M059J (cell line): ENCODE measurements at places on chromosomes 2 and 18. TPM values are rescaled to one million over a fixed set of nuclear protein-coding genes. Genes with fewer than 3 reads are reported as not detected.

RUFY4 gene
- total RNA-seq, result not detected in 2 replicates

CCDC74B gene
- 4.2 and 5.8 TPM in 2 replicates for total RNA-seq

ANKRD62 gene
- total RNA-seq, result not detected in 2 replicates

EN1 gene
- total RNA-seq, result 0.07 and 0.27 TPM in 2 replicates

MYOM1 gene
- total RNA-seq, result 0.10 TPM in 1 of 2 replicates, not detected in the other

ATP8B1 gene
- total RNA-seq, result 39.5 and 68.5 TPM in 2 replicates

MBD5 gene
- 6.1 and 11.4 TPM in 2 replicates for total RNA-seq

ZNF397 gene
- total RNA-seq, result 3.0 and 6.7 TPM in 2 replicates

RPRM gene
- 0.27 and 0.34 TPM in 2 replicates for total RNA-seq

ITGA6 gene
- 31.7 and 47.7 TPM in 2 replicates for total RNA-seq

FBXO36 gene
- 1.7 and 2.5 TPM in 2 replicates for total RNA-seq

RESP18 gene
- total RNA-seq, result not detected in 2 replicates

CROCC2 gene
- total RNA-seq, result not detected in 2 replicates

MBOAT2 gene
- 26.1 and 29.5 TPM in 2 replicates for total RNA-seq

MAPK4 gene
- not detected in 2 replicates for total RNA-seq

KCNG2 gene
- not detected in 2 replicates for total RNA-seq

DNA sequence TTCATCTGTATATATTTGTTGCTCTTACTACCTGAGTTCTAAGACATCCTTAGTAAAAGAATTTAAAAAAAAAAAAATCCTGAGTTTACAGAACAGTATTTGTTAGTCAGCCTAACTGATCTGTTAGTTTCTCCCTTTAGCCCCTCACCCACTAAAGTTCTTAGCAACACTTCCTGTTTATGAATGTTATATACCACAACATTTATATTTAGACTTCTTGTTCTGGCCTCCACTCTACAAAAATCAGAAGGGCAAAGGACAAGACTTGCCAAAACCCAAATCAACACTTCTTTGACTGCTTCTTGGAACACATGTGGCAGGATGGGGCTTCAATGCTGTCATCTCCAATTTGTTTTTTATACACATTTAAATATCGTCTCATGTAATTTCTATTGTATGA lies 71.1 kb downstream of the MGAT5 start:
- DNase-seq, result no peak

DNA sequence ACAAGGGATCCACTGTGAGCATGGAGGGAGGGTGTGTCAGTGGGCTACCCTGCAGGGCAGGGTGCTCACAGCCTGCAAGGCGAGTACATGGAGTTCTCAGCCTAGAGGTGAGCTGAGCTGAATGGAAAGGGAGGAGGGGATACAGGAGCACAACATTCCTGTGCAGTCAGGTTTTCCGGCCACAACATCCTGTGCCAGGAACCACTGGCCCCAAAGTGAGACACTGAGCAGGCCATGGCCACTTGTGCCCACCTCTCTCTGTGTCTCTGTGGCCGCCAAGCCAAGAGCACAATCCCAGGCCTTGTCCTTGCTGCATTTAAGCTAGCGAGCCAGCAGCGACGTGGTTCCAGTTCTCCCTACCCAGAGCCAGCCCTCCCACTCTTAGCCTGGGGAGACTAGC lies 6.1 kb downstream of the DOK1 start:
- DNase-seq, result peak; percentile 81

GRCh38 chr18:74351354-74351753 lies 35.7 kb downstream of the C18orf63 start:
- peak; percentile 70 for DNase-seq

- DNase-seq, result no peak
Observed at GRCh38 chr2:98649992-98650375, 41.6 kb downstream of the UNC50 start.

- no peak for DNase-seq
Observed at GRCh38 chr18:43705850-43706249, 428.6 kb upstream of the SYT4 start.

- peak; percentile 34 for DNase-seq
Observed at GRCh38 chr2:190540048-190540447, 5.5 kb upstream of the NEMP2 start.

- DNase-seq, result no peak
Observed at GRCh38 chr2:29922605-29923004, 1.2 kb upstream of the ALK start.

DNA sequence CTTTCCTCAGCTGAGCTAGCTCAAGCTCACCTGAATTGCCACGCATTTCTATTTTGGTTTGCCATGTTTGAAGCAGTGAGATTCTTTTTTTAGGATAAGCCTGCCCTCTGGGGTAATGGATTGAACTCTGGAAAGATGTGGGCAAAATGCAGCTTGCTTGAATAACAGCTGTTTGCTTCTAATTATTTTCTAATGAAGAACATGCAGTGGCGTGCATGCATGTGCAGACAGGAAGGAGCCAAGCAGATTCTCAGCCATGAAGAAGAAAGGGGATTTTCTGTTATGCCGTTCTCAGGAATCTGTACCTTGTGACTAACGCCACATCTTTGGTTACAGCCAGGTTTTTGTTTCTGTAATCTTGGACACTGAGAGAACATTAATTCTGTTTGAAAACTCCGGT lies 171.2 kb downstream of the ANTXR1 start:
- DNase-seq, result no peak

- peak; percentile 7 for DNase-seq
Observed at GRCh38 chr2:138767101-138767500, 13.1 kb downstream of the NXPH2 start.

GRCh38 chr2:189574793-189575475 lies 5.7 kb downstream of the SLC40A1 start:
- no peak for DNase-seq

DNA sequence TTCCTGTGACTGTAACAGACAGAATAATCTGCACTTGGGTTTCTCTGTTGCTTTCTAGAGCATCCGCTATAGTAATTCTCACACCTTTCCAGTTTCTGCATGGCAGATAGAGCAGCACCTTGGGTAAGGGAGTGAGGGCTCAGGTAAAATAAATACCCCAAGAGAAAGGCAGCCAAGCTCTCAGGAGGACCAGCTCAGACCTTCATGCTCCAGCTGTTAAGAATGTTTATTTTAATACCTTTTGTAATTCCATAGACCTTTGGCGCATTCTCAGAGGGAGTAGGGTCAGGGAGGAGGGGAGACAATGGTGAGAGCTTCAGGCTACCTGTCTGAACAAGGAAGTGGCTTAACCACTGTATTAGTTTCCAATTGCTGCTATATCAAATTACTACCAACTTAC lies 16.2 kb upstream of the TMEM178A start:
- no peak for DNase-seq

DNA sequence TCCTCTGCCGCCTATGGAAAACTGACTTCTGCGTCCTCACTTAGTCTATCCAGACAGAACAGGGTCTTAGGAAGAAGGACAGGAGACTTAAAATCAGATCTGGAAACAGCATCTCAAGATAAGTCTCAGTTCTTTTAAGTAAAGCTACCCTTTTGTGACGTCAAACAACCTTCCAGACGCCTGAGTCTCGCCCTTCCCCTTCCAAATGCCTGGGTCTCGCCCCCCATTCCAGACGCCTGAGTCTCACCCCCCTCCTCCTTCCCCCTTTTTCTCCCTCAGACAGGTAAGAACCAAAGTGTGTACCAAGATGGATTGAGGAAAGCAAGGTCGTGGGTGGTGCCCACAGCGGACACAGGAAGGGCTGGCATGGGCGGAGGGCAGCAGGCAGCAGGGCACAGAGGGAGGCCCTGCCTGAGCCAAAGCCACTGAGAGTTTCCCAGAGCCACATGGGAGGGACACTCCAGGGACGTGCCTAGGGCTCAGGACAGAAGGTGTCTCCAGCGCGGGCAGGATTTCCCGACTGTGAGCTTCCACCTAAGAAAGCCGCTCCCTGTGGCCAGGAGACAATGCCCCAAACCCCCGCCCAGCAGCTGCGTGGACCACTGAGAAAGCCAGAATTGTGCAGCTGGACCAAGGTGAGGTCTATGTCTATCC lies 51.3 kb downstream of the ANKMY1 start:
- DNase-seq, result no peak

GRCh38 chr2:191783416-191783815 lies 63.5 kb downstream of the CAVIN2 start:
- no peak for DNase-seq

- no peak for DNase-seq
Observed at GRCh38 chr2:171124541-171124940, 36.2 kb downstream of the TLK1 start.

GRCh38 chr2:156333274-156333950 lies 891 bp upstream of the NR4A2 start:
- DNase-seq, result no peak

- DNase-seq, result no peak
Observed at GRCh38 chr2:238009563-238009962, 42.7 kb downstream of the UBE2F start.

DNA sequence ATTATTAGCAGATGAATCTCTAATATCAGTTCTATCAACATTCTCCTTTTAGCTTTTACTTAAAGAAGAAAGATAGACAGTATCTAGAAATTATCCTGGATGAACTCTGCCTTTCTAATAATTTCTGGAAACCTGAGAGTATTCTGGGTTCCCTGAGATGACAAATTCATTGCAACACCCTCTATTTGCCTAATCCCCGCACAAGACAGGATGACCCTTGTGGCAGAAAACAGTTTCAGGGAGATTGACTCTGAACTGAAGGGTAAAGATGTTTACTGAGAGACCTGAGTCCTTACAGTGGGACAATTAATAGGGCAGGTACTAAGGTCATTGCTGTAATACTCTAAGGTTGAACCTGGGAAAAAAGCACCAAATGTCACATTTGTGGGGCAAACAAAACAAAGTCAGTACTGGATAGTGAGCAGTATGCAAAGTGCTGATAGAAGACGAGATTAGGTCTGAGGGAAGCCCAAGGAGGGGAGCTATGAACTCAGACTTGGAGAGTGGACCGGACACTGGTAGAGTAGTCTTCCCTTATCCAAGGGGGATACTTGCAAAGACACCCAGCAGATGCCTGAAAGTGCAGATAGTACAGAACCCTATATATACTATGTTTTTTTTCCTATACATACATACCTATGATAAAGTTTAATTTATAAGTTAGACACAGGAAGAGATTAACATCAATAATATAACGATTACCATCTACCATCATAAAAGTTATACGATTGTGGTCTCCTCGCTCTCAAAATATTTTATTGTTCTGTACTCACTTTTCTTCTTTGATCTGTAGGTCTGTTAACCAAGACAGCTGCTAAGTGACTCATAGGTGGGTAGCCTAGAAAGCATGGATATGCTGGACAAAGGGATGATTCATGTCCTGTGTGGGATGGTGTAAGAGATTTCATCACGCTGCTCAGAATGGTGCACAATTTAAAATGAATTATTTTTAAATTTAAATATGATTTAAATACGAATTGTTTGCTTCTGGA lies 148.3 kb upstream of the KLHL14 start:
- peak; percentile 72 for DNase-seq

GRCh38 chr2:236309669-236310029 lies 45.4 kb upstream of the ASB18 start:
- peak; percentile 19 for DNase-seq

- DNase-seq, result no peak
Observed at GRCh38 chr2:241598061-241598460, 38.9 kb downstream of the THAP4 start.

DNA sequence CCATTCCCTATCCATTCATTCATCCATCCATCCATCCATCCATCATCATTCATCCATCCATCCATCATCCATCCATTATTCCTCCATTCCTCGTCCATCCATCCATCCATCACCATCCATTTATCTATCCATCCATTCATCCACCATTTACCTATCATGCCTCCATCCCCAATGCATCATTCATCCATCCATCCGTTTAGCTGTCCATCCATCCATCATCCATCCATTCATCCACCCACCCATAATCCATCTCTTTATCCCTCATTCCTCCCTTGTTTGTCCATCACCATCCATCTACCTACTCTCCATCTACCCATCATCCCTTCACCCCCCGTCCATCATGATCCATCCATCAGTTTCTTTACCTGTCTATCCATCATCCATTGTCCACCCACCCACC lies 13.6 kb downstream of the NFATC1 start:
- no peak for DNase-seq

DNA sequence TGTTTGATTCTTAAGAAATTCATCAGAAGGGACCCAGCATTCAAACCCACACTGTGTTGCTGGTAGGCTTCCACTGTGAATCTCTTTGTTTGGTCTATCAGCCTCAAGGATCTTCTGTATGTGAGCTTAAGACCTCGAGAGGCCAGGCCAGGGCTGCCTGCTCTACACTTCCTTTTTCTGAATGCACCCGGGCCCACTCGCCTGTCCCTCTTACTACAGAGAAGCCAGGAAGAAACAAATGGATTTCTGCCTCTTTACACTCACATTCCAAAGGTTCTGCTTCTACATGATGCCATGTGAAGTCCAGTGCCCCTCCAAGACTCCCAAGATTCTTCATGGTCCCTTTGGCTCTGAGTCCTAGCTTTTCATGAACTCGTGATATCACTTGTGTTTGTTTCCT lies 25.4 kb upstream of the MRPL19 start:
- no peak for DNase-seq

DNA sequence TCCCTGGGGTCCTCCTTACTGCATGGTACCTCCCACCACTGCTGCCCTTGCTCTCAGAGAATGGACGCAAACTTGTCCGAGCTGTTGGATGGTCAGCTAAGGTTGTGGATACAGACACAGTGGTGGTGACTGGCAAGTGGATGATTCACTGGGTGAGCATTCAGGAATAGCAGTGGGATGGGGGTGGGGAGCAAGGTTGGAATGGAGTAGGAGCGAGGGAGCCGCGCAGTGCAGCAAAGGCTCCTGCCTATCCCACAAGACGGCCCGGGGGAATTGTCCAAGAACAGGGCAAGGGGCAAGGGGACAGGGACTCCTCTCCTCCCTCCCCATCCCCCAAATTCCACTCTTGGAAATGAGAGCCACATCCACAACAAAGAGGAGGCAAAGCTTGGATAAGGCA lies 102.2 kb downstream of the PIEZO2 start:
- DNase-seq, result peak; percentile 85

DNA sequence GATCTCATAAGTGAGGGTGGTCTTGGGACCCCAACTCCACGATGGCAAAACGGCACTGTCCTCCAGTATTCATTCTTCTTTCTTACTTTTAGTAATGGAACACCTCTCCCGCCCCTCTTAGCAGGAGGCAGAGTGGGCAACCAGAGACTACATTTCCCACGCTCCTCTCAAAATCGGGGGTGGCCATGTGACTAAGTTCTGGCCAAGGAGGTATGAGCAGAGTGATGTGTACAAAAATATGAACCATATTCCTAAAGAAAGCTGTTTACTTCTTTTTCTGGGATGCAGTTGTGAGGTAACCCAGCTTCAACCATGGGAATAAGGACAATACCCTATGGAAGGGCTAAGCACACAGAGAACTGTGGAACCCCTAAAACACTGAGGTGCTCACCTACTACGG lies 12.8 kb downstream of the REV1 start:
- no peak for DNase-seq

- DNase-seq, result peak; percentile 77
Observed at GRCh38 chr2:217064234-217065011, 204.6 kb upstream of the TNP1 start.

GRCh38 chr2:215870088-215870490 lies 143.3 kb downstream of the MREG start:
- no peak for DNase-seq

DNA sequence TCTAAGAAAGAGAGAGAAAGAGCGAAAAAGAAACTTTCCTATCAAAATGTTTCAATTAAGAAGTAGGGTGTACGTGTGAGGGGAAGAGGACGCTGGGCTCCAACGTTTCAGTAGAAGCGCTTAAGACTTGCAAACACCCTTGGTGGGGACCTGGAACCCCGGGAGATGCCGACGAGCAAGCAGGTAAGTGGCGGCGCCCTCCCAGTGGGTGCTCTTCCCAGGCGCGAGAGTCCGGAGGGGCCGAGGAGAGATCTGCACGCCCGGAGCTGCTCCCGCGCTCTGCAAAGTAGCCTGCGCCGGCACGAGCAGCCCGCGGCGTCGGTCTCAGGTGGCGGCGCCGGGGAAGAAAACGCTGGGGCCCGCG lies 678 bp upstream of the OTX1 start:
- peak; percentile 59 for DNase-seq
